Activated CD4-positive, alpha-beta T cell treated with anti-CD3 and anti-CD28 coated beads for 24 hours (primary cell): ENCODE measurements at places on chromosomes 2 and 18.

DNA sequence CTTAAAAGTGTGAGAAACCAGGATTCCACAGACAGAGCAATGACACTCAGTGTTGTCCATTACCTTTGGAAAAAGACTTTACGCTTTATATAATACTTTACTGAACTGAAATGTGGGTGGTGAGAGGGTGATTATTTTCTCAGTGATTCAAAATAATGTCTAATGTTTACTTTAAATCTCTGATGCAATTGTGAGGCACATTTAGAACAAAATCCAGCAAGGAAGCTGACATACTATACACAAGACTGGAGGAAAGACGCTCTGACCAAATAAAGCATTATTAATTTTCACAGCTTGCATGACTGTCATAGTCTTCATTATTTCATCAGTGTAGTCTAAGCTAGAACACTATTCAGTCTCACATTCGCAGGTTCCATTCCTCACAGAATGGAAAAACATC is 34.1 kb upstream of the STAT1 start:
- no peak for DNase-seq

DNA sequence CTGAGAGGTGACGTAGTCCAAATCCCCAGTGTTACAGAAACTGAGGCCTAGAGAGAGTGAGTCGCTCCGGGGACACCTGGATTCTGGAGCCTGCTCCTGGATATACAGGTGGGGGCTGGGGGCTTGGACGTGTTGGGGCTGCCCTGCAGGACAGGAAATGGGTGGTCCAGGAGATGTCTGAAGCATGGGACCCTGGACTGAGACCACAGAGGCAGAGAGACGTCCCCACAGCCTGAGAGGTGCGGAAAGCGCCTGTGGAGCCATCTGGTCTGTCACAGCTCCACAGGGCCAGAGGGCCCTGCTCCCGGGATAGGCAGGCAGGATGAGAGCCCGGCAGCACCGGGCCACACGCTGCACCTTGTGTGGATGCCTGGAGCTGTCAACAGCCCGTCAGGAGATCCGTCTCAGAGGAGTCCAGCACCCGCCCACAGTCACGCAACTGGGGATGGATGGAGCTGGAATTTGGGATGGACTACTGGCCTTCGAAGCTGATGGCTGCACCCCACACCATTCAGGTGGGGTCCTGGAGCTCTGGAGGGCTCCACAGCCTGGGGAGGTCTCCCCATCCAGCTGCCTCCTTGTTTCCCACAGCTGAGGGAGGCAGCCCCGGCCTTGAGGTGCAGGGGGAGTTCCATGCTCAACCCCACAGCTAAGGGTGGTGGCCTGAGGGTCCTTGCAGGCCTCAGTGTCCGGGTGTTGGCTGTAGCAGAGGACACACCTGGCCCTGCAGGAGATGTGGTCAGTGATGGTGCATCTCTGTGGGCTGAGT is 303.0 kb downstream of the NDUFA10 start:
- no peak for DNase-seq

DNA sequence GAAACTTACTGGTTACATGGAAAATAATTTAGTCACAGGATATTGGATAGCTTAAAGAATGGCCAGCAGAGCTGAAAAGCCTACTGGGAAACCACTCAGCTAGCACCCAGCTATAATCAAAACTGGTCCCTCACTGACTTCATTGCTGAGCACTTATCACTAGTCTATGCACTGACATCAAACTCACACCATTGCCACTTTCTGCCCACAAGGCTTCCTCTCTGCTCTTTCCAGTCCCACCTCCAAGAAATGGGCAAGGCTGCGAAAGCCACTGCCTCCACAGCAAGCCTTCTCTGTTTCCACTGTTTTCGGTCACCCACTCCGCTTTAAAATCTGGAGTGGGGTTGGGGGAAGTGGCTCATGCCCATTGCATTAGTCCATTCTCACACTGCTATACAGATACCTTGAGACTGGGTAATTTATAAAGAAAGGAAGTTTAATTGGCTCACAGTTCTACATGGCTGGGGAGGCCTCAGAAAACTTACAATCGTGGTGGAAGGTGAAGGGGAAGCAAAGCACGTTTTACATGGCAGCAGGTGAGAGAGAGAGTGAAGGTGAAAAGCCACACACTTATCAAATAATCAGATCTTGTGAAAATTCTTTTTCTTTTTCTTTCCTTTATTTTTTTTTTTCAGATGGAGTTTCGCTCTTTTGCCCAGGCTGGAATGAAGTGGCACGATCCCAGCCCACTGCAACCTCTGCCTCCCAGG is 77.0 kb upstream of the CERS6 start:
- DNase-seq = no peak

GRCh38 chr2:128815248-128815647 is 496.6 kb upstream of the HS6ST1 start:
- DNase-seq = no peak

DNA sequence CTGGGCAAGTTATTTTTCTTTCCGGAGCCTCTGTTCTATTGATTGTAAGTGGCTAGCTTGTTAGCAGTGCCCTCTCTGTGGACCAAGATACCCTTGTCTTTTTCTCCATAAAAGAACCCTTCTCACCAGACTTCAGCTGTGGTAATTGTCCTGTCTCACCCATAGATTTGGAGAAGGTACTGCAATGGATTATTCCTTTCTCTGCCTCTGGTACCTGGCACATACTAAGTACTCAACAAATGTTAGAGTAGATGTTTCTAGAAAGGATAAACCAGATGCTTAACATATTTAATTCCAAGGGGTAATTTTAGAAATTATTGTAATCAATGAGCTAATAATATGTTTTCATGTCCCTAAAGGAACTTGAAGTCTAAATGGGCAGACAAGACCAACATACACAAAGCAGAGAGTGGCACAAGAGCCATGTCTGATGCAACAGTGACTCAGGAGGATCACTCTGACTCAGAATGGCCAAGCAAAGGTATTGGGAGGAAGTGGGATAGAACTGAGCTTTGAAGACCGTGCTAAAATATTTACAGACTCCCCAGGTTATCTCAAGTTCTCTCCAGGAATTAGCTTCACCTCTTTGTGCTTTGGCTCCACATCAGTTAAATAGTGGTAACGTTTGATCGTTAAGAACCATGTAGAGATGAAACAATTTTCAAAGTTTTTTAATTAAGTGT is 129.7 kb upstream of the OSR1 start:
- no peak for DNase-seq

DNA sequence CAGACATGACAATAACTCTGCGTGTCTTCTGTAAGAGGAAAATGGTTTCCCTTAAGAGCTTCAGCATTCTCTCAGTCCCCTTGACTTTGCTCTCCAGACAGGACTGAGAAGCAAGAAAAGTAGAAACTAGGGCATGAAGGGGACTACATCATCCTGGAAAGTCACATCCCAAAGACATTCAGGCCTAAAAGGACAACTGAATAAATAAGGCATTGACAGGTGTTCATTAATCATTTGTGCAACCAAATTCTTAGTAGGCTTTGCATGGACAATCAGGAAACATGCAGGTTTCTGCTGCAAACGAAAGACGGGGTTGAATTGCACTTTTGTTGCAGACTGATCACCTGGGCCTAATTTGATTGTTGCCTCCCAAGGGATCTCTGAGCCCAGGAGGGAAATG is 1.2 kb upstream of the SGPP2 start:
- DNase-seq = no peak

DNA sequence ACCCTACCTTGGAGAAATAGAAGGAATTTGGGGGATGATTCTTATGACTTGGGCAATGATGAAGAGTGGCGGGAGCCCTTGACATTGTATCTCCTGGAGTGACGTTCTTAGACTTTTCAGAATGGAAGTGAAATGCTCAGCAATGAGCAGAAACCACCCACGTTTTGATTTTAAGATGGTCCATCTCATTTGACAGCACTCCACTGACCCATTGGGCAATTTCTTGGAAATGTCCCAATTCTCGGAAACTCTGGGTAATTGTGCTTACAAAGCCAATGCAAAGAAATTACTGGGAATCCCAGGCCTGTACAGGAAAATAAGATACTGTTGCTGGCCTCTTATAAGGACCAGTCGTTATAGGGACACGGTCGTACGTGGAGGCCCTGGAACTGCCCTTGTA is 170.0 kb upstream of the COPS8 start:
- DNase-seq = no peak
